Prostate gland (tissue), 2 donors: ENCODE measurements at places on chromosomes 1 and 21. TPM values are rescaled to one million over a fixed set of nuclear protein-coding genes. Genes with fewer than 3 reads are reported as not detected.
A peak's percentile ranks its signal among the peaks of the same experiment; 100 is the strongest.

GRCh38 chr1:209650454-209650853 lies 1.8 kb downstream of the LAMB3 start:
- H3K4me1 ChIP-seq, result no peaks in the 10 kb centered on the region
- H3K4me3 ChIP-seq, result no peak overlapping the region
- H3K36me3 ChIP-seq, result no peaks in the 10 kb centered on the region
- DNase-seq, result no peak

GRCh38 chr1:67058761-67059160 lies 4.8 kb upstream of the SLC35D1 start:
- H3K36me3 ChIP-seq, result no peaks in the 10 kb centered on the region
- no peaks in the 10 kb centered on the region for H3K27me3 ChIP-seq
- no peak for DNase-seq
- no peak overlapping the region for H3K4me3 ChIP-seq
- H3K4me1 ChIP-seq, result no peaks in the 10 kb centered on the region
- no peak overlapping the region for H3K27ac ChIP-seq

GRCh38 chr1:55150880-55151588 lies 64.1 kb downstream of the USP24 start:
- H3K4me1 ChIP-seq, result no peaks in the 10 kb centered on the region
- H3K27ac ChIP-seq, result no peak overlapping the region
- peaks cover 5% of the 10 kb centered on the region for H3K36me3 ChIP-seq

- no peak overlapping the region for H3K27ac ChIP-seq
- no peak overlapping the region for H3K4me3 ChIP-seq
- no peaks in the 10 kb centered on the region for H3K36me3 ChIP-seq
- DNase-seq, result no peak
- no peaks in the 10 kb centered on the region for H3K27me3 ChIP-seq
- no peaks in the 10 kb centered on the region for H3K4me1 ChIP-seq
Measured at GRCh38 chr1:81597720-81598426, 202.9 kb upstream of the ADGRL2 start.

DNA sequence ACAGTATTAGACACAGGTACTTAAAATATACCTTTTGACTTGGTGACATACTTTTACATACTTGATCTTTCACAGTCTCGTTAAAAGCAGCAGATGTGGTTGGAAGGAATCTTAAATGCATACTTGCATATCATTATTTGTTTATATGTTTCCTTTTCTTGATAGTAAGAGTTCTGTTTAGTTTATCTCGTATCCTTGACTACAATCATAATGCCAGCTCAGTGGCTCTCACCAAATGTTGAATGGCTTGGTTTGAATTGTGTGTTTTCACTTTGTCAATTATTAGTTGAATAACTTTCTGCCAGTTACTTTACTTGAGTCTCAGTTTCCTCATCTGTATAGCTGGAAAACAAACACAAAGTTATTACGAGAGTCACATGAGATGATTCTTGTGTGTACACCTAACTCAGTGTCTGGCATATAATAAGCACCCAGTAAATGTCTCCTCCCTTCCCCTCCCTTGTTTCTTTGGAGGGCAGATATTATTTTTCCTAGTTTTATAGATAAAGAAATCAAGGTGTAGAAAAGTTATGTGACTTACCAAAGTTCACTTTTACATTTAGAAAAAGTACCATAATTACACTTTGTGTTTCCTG lies 131.6 kb upstream of the IVNS1ABP start:
- no peaks in the 10 kb centered on the region for H3K4me1 ChIP-seq
- H3K4me3 ChIP-seq, result no peak overlapping the region
- H3K36me3 ChIP-seq, result no peaks in the 10 kb centered on the region
- H3K27ac ChIP-seq, result no peak overlapping the region

GRCh38 chr1:16048573-16049189 lies 5.1 kb downstream of the CLCNKB start:
- peak; percentile 41 for DNase-seq
- no peaks in the 10 kb centered on the region for H3K4me1 ChIP-seq
- H3K27ac ChIP-seq, result no peak overlapping the region
- H3K4me3 ChIP-seq, result peak overlapping the region; percentile 21
- no peaks in the 10 kb centered on the region for H3K27me3 ChIP-seq

- no peaks in the 10 kb centered on the region for H3K27me3 ChIP-seq
- H3K4me1 ChIP-seq, result no peaks in the 10 kb centered on the region
- H3K27ac ChIP-seq, result no peak overlapping the region
- H3K4me3 ChIP-seq, result no peak overlapping the region
- DNase-seq, result no peak
- H3K36me3 ChIP-seq, result no peaks in the 10 kb centered on the region
Measured at GRCh38 chr1:201213106-201213770, 22.6 kb downstream of the IGFN1 start.

GRCh38 chr1:61724506-61724812 lies 482 bp downstream of the TM2D1 start:
- no peak for DNase-seq
- H3K4me3 ChIP-seq, result peak overlapping the region; percentile 92
- H3K27me3 ChIP-seq, result no peaks in the 10 kb centered on the region
- H3K27ac ChIP-seq, result peak overlapping the region; percentile 88
- H3K4me1 ChIP-seq, result no peaks in the 10 kb centered on the region
- H3K36me3 ChIP-seq, result no peaks in the 10 kb centered on the region

DNA sequence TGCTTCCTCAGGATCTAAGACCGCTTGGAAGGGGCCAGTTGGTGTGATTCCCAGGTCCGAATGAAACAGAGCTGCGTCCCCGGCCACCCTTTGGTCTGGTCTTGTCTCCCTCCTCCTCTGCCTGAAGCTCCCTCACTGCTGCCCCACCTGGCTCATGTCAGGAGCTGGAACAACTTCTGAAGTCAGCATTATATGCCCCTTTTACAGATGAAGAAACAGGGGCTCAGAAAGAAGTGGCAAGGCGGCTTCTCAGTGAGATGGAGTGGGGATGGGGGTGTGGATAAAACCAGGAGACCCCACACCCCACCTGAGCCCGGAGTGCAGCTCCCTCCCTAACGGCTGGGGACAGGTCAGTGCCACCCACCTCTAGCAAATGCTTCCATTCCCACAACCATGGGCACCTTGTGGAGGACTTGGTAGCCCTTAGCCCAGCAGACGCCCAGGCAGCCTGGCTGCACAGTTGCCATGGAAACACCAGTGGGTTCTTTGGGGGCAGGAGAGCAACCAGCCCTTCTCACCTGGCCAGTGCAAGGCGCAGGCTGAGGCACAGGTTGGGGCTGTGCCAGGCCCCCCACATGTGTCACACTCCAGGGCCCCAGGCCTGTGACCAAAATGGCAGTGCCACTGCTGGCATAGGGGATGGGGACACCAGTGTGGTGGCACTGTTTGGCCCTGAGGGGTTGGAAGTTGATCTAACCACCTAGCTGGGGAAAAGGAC lies 31.9 kb upstream of the ECE1 start:
- H3K4me1 ChIP-seq, result peaks cover 43% of the 10 kb centered on the region
- H3K27me3 ChIP-seq, result no peaks in the 10 kb centered on the region
- H3K4me3 ChIP-seq, result no peak overlapping the region
- no peaks in the 10 kb centered on the region for H3K36me3 ChIP-seq

DNA sequence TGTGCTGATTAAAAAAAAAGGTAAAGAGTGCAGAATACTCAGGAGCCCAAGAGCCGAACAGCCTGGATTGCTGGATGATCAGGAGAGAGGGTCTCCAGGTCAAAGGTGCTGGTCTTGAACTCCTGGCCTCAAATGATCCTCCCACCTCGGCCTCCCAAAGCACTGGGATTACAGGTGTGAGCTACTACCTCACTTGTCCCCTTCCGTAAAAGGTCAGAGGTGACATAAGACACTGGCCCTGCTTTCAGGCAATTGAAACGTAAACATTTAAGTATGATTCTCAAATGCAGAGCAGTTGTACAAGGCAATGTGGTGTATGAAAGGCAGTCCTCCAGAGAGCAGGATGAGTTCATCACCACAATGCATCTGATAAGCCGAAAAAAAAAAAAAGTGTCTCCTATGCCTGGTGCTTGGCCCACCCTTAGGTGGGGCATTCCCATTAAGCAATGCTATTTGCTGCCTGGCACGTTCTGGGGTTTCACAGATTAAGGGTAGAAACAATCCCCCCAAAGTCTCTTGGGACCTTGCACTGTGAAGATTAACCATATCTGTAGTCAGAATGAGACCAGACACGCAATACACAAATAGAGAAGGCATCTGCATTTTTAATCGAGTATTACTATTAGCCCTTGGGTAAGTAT lies 47.7 kb downstream of the PARP1 start:
- DNase-seq, result no peak
- H3K4me1 ChIP-seq, result no peaks in the 10 kb centered on the region
- H3K27me3 ChIP-seq, result no peaks in the 10 kb centered on the region
- H3K36me3 ChIP-seq, result peaks cover 2% of the 10 kb centered on the region
- H3K27ac ChIP-seq, result no peak overlapping the region

DNA sequence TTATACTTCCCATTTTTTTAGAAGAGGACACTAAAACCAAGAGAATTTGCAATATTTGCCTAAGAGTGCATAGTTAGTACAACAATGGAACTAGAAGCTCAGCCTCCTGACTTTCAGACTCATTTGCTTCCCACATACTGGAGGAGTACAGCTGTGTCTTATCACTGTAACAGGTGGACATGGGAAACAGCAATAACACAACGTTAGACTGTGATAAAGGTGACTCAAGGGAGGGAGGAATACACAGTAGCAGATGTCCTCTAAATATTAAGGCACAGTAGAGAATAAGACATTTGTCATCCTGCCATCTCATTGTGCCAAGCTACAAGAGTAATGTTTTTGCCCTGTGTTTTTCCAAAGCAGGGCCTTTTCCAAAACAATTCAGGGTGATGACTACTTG lies 55.4 kb upstream of the JAK1 start:
- H3K27me3 ChIP-seq, result no peaks in the 10 kb centered on the region
- H3K4me3 ChIP-seq, result no peak overlapping the region
- H3K36me3 ChIP-seq, result no peaks in the 10 kb centered on the region
- no peaks in the 10 kb centered on the region for H3K4me1 ChIP-seq
- no peak for DNase-seq

DNA sequence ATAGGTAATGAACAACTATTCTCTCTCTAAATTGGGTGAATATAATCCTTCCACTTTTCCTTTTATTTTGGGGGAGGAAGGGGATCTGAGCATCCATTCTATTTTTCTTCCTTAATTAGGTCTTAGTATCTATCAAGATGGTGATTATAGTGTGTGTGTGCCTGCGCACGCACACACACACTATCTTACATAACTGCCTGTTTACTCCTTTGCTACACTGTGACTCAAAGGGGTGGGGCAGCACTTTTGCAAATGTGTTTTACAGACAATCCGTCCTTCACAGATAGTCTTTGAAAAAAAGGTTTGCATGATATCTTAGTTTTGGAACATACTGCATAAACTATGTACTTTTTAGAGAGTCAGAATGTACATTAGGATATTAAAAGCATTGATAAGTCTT lies 191.5 kb downstream of the SDCCAG8 start:
- DNase-seq, result no peak
- no peaks in the 10 kb centered on the region for H3K36me3 ChIP-seq
- no peaks in the 10 kb centered on the region for H3K27me3 ChIP-seq
- H3K4me3 ChIP-seq, result no peak overlapping the region
- no peak overlapping the region for H3K27ac ChIP-seq

DNA sequence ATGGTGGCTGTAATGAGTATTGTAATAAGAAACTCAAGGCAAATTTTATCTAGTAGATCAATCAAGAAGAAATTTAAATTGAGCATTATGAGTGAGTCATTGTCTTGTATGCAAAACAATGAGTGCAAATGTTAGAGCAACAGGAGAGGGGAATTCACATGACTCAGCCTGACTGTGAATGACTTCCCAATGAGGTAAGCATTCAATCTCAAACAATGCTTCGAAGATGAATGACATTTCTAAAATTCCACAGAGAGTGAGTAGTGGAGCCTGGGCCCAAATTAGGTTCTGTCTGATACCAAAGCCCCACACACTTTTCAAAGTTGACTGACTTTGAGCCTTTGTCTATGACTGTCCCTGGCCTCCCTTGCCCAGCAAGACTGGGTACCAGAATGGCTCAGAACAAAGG lies 738.0 kb downstream of the PTPRU start:
- no peak overlapping the region for H3K27ac ChIP-seq
- no peaks in the 10 kb centered on the region for H3K4me1 ChIP-seq
- no peak overlapping the region for H3K4me3 ChIP-seq

DNA sequence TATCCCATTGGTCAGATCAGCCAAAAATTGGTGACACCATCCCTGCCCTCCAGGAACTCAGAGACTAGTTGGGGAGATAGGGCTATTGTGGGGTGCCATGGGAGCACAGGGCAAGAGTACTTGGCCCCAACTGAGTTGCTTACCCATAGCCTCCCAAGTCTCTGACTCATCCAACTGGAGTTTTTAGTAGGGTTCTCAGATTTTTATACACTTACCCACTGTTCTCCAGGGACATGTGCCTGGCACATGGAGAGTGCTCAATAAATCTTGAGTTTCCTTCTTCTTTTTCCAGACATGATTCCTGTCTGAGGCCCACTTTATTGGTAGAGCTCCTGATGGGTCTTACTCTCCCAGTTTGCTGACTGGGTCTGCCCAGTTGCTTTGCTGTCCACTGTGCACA lies 56.7 kb downstream of the OVGP1 start:
- no peaks in the 10 kb centered on the region for H3K36me3 ChIP-seq
- no peak overlapping the region for H3K27ac ChIP-seq
- no peak for DNase-seq

- H3K4me3 ChIP-seq, result no peak overlapping the region
- no peaks in the 10 kb centered on the region for H3K27me3 ChIP-seq
- H3K36me3 ChIP-seq, result no peaks in the 10 kb centered on the region
- H3K4me1 ChIP-seq, result no peaks in the 10 kb centered on the region
- no peak for DNase-seq
Measured at GRCh38 chr1:245807306-245807705, 652.5 kb downstream of the KIF26B start.

DNA sequence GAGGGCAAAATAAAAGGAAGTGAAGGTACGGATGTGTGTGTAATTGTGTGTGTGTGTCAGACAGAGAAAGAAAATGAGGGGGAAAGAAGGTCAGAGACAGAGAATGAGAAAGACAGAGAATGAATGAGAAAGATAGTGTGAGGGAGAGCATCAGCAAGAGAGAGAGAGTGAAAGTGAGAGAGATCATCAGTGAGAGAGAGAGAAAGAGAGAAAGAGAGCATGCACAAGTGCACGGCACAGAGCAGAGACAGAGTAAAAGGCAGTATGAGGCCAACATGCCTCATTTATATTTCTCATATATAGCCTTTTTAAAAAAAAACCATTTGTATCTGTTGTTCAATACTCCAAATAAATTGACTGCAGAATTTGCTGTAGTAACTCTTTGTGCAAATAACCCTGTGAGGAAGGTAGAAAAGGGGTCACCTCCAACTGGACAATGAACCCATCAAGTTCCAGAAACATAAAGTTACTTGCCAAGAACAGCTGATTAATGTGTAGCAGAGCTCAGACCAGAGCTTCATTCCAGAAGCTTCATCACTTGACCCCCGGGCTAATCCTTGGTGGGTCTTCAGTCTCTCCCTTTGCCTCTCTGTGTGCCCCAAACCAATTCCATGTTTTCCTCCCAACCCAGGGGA lies 1.2 kb downstream of the HSD3B2 start:
- no peak for DNase-seq
- H3K27ac ChIP-seq, result no peak overlapping the region
- no peak overlapping the region for H3K4me3 ChIP-seq
- H3K27me3 ChIP-seq, result no peaks in the 10 kb centered on the region

Gene GJB5
- total RNA-seq, result 6.9 TPM

Gene PINK1
- 115 TPM for total RNA-seq

Gene B3GALT2
- 3.5 TPM for total RNA-seq

Gene TRIM58
- 0.36 TPM for total RNA-seq

Gene TMEM82
- total RNA-seq, result not detected

Gene KRTAP7-1
- not detected for total RNA-seq

Gene LINGO4
- 0.59 TPM for total RNA-seq

Gene RGSL1
- total RNA-seq, result 1.2 TPM
